BE2C (cell line): ENCODE measurements at places on chromosomes 12 and 14.

GRCh38 chr14:94099006-94099405, 11.5 kb upstream of the IFI27 start:
- DNase-seq = no peak

DNA sequence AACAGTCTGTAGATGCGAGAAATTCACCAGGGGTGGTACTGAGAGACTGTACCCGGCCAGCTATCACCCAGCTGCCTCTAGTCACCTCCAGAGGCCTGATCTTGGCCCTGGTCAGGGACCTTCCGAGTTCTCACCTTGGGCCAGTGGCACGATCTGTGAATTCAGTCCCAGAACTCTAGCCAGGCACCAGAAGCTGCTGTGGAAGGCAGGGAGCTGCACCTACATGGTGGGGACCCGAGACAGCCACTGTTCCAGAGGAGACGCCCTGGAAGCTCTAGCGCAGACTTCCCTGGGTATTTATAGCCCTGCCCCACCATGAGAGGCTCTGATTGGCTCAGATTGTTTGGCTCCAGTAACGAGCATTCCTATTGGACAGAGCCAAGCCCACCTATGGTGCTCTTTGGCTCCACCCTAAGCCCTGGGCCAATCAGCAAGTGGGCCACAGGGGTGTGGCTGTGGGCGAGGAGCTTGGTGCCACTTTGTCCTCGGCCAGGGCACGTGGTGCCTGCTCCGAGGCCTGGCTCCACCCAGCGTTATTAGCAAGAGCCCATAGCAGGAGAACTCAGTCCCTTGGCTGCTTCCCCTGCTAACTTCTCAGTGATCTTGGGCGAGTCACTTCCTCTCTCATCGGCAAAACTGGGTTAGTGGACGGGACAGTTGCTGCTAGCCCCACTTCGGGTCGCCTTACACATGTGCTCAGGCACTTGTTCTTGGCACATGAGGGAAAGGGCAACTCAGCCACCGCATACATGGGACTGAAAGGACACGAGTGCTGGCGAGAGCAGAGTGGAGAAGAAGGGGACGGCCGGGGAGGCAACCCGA, 89.0 kb upstream of the BCL11B start:
- no peak for DNase-seq

DNA sequence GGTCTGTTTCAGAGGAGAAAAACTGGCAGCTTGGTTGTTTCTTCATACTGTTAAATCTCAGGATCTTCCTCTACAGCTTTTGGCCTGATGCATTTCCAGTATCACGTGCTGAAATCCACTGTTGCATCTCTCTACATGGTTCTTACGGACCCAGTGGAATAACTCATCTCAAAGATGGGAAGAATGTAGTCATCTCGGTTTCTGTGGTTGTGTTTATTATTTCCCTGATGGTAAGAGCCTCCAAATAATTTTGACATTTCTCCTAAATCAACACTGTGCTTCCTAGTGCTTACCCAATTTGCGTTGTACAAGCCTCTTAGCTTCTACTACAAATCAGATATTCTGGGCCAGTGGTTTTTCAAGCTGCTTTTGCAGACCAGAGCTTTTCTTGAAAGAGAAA, 812.8 kb downstream of the C12orf50 start:
- DNase-seq = no peak

- no peak for DNase-seq
Measured at GRCh38 chr12:56257071-56257470, 1.1 kb downstream of the ANKRD52 start.

- no peak for DNase-seq
Measured at GRCh38 chr12:47672068-47672467, 33.8 kb downstream of the RPAP3 start.
